ENCODE measurements at places on chromosomes 4 and X.

DNA sequence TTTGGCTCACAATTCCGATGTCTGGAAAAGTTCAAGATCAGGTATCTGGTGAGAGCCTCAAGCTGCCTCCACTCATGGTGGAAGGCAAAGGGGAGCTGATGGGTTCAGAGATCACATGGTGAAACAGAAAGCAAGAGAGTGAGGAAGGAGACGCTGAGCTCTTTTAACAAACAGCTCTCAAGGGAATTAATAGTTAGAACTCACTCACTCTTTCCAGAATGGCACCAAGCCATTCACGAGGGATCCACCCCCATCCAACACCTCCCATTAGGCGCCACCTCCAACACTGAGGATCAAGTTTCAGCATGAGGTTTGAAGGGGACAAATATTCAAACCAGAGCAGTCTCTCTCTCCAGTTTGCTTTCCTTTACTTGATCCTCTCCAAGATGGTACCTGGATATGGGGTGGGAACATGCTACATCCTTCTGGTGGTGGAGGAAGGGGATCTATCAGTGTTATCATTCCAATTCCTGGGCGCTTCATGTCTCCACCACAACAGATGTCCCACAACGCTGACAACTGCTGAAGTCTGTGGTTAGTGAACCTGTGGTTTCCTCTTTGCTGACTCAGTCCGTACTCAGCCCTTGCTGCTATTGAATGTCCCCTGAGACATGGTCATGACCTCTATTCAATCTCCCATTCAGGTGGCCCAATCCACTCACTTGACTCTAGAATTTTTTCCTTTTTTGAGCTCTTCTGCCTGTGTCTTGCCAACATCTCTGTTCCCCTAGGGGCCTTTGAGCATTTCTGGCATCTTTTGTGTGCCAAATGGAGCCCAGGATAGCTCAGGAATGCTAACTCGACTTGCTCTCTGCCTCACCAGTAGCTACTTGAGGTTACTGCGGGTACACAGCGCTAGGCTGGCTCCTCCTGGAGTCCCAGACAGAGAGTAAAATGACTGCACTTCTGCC, 395.2 kb downstream of the MID1IP1 start:
- DNase-seq, result peak; percentile 25

DNA sequence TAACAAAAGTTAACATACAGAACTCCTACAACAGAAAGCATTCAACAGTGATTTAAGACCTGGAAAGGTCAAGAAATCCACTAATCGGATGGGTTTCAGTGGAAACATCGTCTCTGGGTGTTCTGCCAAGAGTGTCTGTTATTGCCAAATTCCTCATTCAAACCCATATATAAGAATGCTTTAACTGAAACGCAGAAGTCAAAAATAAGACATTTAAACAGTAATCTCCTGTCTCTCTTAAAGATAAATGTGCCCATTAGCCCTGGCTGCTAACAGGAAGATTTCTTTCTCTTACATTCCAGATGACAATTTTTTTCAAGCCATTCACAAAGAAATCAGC, 31.5 kb downstream of the DCTD start:
- DNase-seq, result no peak

- DNase-seq, result no peak
Observed at GRCh38 chrX:24876530-24877287, 139.1 kb downstream of the ARX start.

GRCh38 chr4:148376151-148376550, 66.1 kb downstream of the NR3C2 start:
- DNase-seq, result peak; percentile 27

DNA sequence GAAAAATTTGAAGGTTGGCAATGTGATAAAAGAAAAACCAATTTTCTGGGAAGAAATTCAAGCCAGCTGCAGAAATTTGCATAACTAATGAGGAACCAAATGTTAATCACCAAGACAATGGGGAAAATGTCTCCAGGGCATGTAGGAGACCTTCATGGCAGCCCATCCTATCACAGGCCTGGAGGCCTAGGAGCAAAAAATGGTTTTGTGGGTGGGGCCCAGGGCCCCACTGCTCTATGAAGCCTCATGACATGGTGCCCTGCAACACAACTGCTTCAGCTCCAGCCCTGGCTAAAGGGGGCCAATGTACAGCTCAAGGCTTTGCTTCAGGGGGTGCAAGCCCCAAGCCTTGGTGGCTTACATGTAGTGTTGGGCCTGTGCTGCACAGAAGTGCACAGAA, 184.0 kb downstream of the TBCK start:
- no peak for DNase-seq

GRCh38 chrX:48794340-48794910, 7.4 kb upstream of the HDAC6 start:
- DNase-seq, result no peak

DNA sequence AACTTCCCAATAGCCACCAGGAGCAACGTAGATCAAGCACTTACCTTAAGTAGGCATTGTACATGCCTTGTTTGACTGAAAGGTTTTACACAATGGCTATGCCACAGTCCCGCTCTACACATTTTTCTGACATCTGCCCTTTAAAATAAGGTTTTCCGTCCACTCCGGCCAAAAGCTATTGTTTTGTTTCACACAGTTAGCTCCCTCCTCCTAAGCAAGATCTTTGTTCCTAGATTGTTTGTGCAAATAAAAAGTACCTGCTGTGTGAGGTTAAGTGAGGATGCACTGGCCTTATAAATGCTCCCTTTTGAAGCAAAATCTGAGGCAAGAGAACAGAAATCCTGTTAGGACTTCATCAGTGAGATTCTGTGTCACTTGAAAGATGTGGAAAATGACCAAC, 11.8 kb downstream of the SCD5 start:
- DNase-seq, result no peak

All from inflammatory macrophage treated with lipopolysaccharide for 1 hour (primary cell).